ENCODE measurements at places on chromosomes 11 and 22. TPM values are rescaled to one million over a fixed set of nuclear protein-coding genes. Genes with fewer than 3 reads are reported as not detected.

DNA sequence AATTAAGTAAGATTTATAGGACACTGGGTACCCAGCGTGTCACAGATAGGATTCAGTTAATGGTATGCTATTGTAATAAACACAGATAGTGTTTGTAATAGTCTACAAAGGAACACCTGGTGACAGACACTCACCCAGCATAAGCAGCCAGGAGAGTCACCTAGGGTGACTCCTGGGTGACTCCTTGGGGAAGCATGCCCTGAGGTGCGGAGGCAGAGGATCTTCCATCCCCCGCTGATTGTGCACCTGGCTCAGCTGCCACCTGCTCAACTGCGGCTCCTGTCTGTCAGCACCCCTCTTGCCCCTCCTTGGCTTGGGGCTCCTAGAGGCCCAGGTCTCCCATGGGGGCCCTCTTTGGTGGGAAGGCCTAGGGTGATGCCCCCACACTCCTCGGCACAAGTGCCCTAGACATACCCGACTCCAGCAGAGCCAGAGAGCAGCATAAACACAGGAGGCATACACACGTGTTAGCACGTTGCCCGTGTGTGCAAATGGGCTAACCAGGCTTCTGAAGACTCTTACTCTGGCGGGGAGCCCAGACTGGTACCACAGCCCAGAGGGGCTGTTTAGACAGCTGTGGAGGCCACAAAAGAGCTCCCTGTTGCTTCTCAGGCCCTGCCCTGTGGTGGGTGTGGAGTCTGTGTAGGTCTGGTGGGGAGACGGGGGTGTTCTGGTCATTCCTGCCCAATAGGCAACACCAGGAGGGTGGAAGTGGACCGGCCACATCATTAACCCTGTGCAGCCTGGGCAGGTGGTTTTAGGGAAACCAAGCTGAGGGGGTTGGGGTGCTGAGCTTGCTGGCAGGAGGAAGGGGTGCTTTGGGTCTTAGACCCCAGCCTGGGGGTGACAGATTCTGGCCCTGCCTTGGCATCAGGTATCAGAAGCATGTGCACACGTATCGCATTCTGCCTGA lies 3.0 kb downstream of the INPPL1 start:
- no peak for DNase-seq

The SUSD2 gene
- 0.12 TPM for total RNA-seq

- no peak for DNase-seq
These were observed 15.0 kb upstream of the OR8B8 start for GRCh38 chr11:124460459-124460858.

DNA sequence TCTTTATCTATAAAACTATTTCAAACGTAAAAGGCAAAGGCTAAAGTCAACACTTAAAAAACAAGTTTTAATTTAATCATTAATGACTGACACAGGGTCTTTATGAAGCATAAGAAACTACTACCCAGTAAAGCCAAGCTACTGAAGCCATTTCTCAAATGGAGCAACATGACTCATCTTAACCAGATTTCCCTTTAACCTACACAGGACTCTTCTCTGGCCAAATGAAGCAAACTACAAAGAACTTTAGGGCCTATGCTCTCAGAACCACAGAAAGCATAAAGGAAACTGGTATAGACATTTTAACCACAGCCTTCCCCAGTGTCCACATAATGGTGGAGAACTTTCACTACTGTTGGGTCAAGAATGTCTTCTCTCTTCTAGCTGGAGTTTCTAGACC lies 34.7 kb downstream of the ALG9 start:
- no peak for DNase-seq

The CCDC73 gene
- total RNA-seq, result not detected

GRCh38 chr11:92941676-92942571 lies 27.5 kb upstream of the MTNR1B start:
- DNase-seq, result peak; percentile 28

- peak; percentile 90 for DNase-seq
These were observed 2.9 kb upstream of the SERPINH1 start for GRCh38 chr11:75558939-75559843.

- DNase-seq, result no peak
These were observed 279.9 kb downstream of the KIRREL3 start for GRCh38 chr11:126720539-126721235.

DNA sequence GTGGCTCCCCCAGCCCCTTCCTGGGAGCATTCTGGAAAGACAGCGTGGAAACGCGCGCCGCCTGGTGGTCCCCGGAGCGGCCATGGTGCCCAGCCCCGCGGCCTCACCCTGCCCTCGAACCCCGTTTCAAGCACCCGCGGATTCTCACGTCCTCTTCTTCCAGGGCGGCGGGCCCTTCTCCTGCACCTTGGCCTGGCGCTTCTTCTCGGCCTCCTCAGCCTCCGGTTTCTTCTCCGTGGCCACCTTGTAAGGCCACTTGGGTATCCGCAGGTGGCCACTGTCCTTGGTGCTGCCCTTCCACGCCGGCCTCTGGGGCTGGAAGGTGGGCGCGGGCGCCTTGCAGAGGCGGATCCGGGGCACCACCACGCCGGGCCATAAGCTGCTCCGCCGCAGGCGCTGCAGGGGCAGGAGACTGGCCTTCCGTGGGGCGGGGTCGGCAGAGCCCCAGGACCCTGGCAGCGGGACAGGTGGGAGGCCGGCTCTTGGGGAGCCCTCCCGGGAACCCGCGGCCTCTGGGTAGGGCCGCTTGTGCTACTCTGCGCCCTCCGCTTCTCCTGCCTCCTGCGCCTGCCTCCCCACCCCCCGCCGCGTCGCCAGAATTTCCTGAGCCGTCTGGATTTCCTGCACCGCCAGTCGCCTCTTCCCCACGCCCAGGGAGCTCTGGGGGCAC lies 83.4 kb downstream of the TRIM51G start:
- no peak for DNase-seq

DNA sequence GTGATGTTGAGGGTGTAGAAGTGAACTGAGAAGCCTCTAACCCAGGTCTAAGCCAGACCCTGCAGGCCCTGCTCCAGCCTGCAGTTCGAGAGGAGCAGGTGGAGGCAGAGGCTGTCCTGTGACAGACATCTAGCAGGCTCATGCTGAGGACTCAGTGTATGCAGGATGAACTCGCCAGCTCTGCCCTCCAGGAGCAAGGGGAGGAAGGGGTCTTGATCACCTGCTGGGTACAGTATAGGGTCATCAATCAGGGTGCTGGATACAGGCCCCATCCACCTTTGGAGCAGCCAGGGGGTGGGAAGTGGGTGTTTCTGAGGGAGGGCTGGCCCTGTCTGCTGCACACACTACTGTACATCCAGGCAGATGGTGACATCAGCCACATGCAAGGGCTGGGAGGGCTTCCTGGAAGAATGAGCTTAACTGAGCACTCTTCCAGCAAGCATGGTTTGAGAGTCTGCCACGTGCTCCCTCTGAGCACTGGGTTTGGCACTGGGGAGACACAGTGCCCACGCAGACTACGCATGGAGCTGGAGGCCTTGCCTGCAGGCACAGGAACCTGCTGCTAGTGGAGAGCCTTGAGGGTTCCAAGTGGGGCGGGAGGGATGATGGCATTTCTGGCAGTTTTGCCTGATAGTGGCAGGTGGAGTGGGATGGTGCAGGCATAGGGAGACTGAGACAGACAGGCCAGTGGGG lies 9.2 kb downstream of the MAPK8IP1 start:
- DNase-seq, result no peak

DNA sequence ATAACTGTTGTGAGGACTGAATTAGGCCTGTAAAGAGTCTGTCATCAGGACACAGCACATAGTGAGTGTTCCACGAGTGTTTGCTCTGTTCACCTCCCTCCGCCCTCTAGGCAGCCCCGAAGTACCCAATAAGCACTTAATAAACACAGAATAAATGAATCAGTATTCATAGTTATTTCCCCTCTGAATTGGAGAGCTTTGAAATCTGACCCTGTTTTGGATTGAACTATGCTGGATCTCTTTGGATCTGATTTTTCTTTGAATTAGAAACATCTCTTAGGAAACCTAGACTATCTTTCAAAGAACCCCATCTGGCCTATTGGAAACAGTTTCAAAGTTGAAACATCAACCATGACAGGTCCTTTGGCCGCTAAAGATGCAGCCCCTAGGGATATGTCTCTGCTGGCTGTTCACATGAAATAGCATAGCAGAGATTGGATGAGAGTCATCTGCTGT lies 615.5 kb downstream of the NTM start:
- no peak for DNase-seq

- DNase-seq, result no peak
These were observed 104.1 kb downstream of the TBC1D22A start for GRCh38 chr22:46866591-46866990.

DNA sequence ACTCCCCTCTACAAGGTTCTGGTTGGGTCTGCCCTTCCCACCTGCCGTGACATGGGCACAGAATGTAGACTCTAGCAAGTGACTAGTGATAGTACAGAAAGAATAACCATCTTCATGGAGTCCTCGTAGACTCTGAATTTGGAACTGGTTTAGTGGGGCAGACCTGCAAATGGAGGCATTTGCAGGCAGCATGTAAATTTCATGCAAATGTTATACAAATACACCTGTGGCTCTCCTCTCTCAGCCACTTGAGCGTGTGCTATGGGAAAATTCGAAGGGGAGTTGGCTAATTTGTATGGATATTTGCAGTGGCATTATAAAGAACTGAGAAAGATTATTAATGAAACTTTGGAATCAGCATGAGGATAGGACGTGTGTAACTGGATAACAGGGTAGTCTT lies 85.0 kb downstream of the SCN3B start:
- DNase-seq, result no peak

The DDI1 gene
- total RNA-seq, result not detected

The TMEM86A gene
- 3.5 TPM for total RNA-seq
